Sigmoid colon (tissue), 7 donors: ENCODE measurements at places on chromosomes 6 and 20. TPM values are rescaled to one million over a fixed set of nuclear protein-coding genes. Genes with fewer than 3 reads are reported as not detected.
A peak's percentile ranks its signal among the peaks of the same experiment; 100 is the strongest.

Gene PTK7
- 9.4 TPM for total RNA-seq

Gene EPB41L1
- total RNA-seq = 20.7 TPM

Gene AGPAT4
- total RNA-seq = 16.6 TPM

Gene KHDRBS2
- total RNA-seq = 0.16 TPM

Gene SLC17A3
- total RNA-seq = not detected

Gene OPRM1
- 0.41 TPM for total RNA-seq

Gene BEND6
- 1.5 TPM for total RNA-seq

- no peaks in the 10 kb centered on the region for H3K27me3 ChIP-seq
- H3K4me1 ChIP-seq = peaks cover 4% of the 10 kb centered on the region
- H3K4me3 ChIP-seq = no peak overlapping the region
- H3K36me3 ChIP-seq = no peaks in the 10 kb centered on the region
- no peak for DNase-seq
Observed at GRCh38 chr20:364905-365794, 15.4 kb upstream of the TRIB3 start.

- H3K4me1 ChIP-seq = no peaks in the 10 kb centered on the region
- no peak overlapping the region for H3K4me3 ChIP-seq
- no peak overlapping the region for H3K27ac ChIP-seq
- peak; percentile 36 for DNase-seq
- H3K36me3 ChIP-seq = no peaks in the 10 kb centered on the region
Observed at GRCh38 chr20:38224531-38224930, 36.0 kb downstream of the KIAA1755 start.

- DNase-seq = no peak
- H3K4me1 ChIP-seq = no peaks in the 10 kb centered on the region
- H3K27ac ChIP-seq = no peak overlapping the region
- H3K4me3 ChIP-seq = no peak overlapping the region
- no peaks in the 10 kb centered on the region for H3K36me3 ChIP-seq
Observed at GRCh38 chr6:142796571-142796970, 148.4 kb downstream of the HIVEP2 start.

DNA sequence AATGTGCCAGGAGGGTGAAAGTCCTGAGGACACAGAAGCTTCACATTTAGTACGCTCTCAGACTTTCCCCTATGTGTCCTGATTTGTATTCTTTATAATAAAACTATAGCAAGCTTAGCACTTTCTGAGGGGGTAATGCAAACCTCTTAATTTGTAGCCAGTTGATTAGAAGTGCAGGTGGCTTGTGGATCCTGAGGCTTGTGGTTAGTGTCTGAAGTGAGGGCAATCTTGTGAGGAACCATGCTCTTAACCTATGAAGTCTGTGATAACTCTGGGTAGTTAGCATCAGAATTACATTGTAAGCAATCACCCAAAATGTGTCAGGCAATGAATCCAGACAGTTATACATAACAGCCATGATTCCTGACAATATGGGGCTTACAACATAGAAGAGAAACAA is 51.1 kb downstream of the LHFPL5 start:
- no peaks in the 10 kb centered on the region for H3K4me1 ChIP-seq
- no peaks in the 10 kb centered on the region for H3K27me3 ChIP-seq
- H3K4me3 ChIP-seq = no peak overlapping the region
- DNase-seq = no peak

DNA sequence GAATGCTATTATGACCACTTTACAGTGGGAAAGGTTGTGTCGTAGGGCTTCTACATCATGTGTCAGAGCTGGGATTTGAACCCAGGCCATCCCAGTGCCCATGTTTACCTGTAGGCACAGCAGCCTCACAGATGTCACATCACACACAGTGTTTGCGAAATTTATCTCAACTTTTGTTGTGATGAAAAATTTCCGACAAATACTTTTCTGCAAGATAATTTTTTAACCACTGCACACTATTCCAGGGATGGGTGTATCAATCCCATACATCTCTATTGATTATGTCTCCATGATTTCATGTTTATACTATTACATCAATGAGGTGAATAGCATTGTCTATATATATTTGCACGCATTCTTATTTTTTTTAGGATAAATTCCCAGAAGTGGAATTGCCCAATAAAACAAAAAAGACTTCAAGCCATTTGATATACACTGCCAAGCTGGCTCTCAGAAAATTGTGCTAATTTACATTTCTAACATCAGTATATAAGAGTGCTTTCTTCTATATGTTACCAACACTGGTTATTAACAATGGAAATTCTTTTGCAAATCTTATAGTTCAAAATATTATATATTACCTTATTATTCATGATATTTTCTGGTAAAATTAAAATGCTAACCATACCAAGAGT is 189.1 kb upstream of the ZNF217 start:
- H3K27ac ChIP-seq = no peak overlapping the region
- H3K4me1 ChIP-seq = no peaks in the 10 kb centered on the region
- no peaks in the 10 kb centered on the region for H3K36me3 ChIP-seq
- no peaks in the 10 kb centered on the region for H3K27me3 ChIP-seq
- DNase-seq = no peak

DNA sequence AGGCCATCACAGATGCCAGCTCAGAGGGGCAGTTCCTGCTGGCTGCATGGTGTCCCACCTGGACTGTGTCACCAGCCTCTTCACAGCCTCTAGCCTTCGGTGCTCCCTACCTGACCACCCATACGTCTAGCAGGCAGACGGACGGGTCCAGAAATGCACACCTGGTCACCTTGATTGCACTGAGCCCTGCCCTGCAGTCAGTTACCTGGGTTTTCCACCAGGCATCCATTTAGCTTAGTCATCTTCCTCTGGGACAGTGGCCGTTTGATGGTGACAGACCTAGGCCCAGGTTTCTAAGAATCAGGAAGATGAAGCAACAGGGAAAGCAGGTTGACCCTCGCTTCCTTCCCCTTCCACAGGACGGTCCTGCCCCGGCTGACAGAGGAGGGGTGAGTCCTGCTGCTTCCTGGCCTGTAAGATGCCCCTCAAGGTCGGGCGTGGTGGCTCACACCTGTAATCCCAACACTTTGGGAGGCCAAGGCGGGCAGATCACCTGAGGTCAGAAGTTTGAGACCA is 9.8 kb upstream of the BPI start:
- H3K27me3 ChIP-seq = no peaks in the 10 kb centered on the region
- H3K4me1 ChIP-seq = peaks cover 9% of the 10 kb centered on the region
- no peak overlapping the region for H3K27ac ChIP-seq
- no peak overlapping the region for H3K4me3 ChIP-seq
- no peaks in the 10 kb centered on the region for H3K36me3 ChIP-seq
- DNase-seq = peak; percentile 54

- no peak overlapping the region for H3K4me3 ChIP-seq
- no peaks in the 10 kb centered on the region for H3K27me3 ChIP-seq
- H3K4me1 ChIP-seq = no peaks in the 10 kb centered on the region
- no peak overlapping the region for H3K27ac ChIP-seq
Observed at GRCh38 chr6:50380406-50381098, 330.8 kb upstream of the DEFB112 start.

DNA sequence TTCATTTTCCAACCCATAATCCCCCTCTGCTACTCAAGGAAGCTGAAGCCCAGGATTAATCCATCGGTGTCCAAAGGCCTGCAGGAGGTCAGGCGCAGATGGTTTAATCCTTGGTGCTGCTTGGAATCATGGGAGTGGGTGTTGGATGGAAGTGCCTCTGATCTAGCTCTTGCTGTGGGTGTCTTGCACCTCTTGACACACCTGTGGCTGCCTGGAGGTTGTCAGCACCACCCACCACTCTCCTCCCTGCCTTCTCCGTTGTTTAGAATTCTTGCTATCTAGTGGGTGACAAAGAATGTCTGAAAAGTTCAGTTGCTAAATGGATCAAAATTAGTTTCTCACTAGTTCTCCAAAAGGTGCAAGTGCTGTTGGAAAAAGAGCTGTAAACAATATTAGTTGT is 1074.4 kb upstream of the FLRT3 start:
- H3K36me3 ChIP-seq = no peaks in the 10 kb centered on the region
- H3K4me3 ChIP-seq = no peak overlapping the region
- no peak overlapping the region for H3K27ac ChIP-seq
- no peaks in the 10 kb centered on the region for H3K4me1 ChIP-seq
- no peaks in the 10 kb centered on the region for H3K27me3 ChIP-seq

- H3K4me3 ChIP-seq = no peak overlapping the region
- no peaks in the 10 kb centered on the region for H3K4me1 ChIP-seq
- H3K27me3 ChIP-seq = no peaks in the 10 kb centered on the region
- DNase-seq = no peak
- no peak overlapping the region for H3K27ac ChIP-seq
- no peaks in the 10 kb centered on the region for H3K36me3 ChIP-seq
Observed at GRCh38 chr20:9476637-9477036, 37.8 kb upstream of the LAMP5 start.

DNA sequence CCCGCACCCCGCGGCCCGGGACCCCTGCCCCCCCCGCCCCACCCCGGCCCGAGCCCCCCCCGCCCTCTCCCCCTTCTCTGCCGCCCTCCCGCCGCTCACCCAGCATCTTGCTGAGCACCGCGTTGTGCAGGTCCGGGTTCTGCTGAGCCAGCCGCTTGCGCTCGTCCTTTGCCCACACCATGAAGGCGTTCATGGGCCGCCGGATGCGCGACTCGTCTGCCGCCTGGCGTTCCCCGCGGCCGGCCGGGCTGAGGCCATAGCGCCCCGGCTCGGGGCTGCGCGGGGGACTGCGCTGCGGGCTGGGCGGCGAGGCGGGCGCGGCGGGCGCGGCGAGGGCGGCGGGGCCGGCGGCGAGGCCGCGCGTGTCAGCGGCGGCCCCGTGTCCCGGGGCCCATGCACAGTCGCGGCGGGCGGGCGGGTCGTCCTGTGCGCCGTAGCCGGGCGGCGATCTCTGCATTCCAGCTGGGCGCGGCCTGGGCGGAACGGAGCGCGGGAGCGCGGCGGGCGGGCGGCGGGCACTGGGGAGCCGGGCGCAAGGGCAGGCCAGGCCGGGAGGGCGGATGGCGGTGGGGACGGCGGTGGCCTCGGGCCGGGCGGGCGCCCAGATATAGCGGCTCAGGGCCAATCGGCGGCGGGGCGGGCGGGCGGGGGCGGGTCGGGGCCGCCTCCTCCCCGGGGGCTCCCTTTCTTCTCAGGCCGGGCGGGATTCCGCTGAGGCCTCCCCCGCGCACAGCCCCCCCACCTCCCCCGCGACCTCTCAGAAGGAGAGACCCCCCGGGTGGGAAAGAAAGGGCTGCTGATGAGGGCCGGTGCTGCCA is at the start of gene SOX18:
SOX18 (minus strand) TSS at position 580 of the 818 bp plus-strand sequence; CDS start at position 457, 123 bp downstream.
- no peak within 1 kb of the TSS for H3K4me3 ChIP-seq
- no peaks in the 10 kb centered on the region for H3K36me3 ChIP-seq
- peaks cover 15% of the 10 kb centered on the region for H3K4me1 ChIP-seq
- H3K27me3 ChIP-seq = peaks cover 89% of the 10 kb centered on the region
- no peak for DNase-seq
- H3K27ac ChIP-seq = peak within 1 kb of the TSS; percentile 59

GRCh38 chr20:47761482-47762047 is 23.7 kb downstream of the SULF2 start:
- no peak overlapping the region for H3K27ac ChIP-seq
- no peaks in the 10 kb centered on the region for H3K27me3 ChIP-seq
- no peaks in the 10 kb centered on the region for H3K4me1 ChIP-seq
- no peak overlapping the region for H3K4me3 ChIP-seq

DNA sequence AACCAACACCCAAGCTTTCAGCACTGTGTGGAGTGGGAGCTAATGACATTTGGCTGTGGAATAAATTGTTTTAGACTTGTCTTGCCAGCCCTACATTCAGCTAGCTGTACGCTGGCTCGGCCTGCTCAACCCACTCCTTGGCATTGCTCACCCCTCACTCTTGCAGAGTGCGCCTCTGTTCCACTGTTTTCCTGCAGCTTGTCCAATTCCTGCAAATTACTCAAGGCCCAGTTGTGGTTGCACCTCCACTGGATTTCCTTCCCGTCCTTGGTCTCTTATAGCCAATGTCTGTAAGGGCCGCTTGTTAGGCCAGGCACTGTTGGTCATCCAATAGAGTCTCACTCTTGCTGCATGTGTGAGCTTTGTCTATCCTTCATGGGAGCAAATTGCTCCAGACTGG is 289.2 kb upstream of the RNF24 start:
- no peaks in the 10 kb centered on the region for H3K27me3 ChIP-seq
- H3K36me3 ChIP-seq = no peaks in the 10 kb centered on the region
- no peak overlapping the region for H3K4me3 ChIP-seq
- DNase-seq = no peak

DNA sequence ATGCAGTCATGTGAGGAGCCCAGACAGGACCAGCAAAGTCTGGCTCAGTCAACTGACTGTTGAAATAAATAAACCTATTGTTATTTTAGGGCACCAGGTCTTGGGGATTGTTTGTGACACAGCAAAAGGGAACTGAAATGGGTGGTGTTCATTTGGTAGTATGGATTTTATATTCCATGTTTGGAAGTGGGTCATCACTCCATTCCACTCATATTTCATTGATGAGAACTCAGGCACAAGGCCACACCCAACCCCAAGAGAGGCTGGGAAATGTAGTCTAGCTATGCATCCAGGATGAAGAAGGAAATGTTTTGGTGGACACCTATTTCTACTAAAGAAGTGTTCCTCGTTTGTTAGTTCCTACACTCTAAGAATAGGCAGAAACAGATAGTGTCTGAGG is 64.9 kb upstream of the BTBD3 start:
- H3K36me3 ChIP-seq = no peaks in the 10 kb centered on the region
- H3K27me3 ChIP-seq = no peaks in the 10 kb centered on the region
- H3K27ac ChIP-seq = no peak overlapping the region
- no peak for DNase-seq
- no peak overlapping the region for H3K4me3 ChIP-seq

DNA sequence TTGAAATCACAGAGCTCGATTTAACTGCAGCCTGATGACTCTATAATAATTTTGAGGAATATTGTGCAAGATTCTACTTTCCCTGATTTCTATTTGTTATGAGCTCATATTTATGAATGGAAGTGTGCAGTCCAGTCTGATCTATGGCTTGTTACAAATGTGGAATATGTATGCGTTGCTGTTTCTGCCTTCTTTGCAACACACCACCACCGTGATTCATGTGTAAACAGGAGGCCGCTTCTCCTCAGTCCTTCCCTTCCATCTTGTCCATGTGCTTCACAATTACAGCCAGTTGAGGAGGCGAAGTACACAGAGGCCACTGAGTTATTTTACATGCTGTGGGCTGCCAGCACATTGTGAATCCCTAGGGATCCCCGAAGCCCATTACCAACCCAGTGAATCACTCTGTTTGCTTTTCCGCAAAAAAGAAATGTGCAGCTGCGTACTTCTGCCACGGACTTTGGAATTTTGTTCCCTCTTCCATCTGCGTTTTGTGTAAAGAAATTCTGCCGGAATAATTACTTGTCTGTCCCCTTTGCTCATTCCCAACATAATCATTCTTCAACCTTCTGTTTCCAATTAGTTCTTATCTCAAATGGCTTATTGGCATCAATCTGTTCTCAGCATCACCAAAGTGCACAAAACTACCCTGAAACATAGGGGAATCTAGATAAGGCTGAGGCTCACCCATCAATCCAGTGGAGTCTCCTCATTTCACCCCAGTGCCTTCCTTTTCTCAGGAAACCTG is 551.6 kb upstream of the CITED2 start:
- peaks cover 10% of the 10 kb centered on the region for H3K4me1 ChIP-seq
- no peaks in the 10 kb centered on the region for H3K27me3 ChIP-seq
- H3K36me3 ChIP-seq = no peaks in the 10 kb centered on the region
- H3K27ac ChIP-seq = no peak overlapping the region
- DNase-seq = no peak
- H3K4me3 ChIP-seq = no peak overlapping the region
